NCI-H1930 (cell line): ENCODE measurements at places on chromosomes 2 and 18.

GRCh38 chr2:69255760-69256159, 131.3 kb downstream of the GFPT1 start:
- DNase-seq, result no peak

GRCh38 chr2:72415781-72416475, 268.3 kb upstream of the CYP26B1 start:
- no peak for DNase-seq

DNA sequence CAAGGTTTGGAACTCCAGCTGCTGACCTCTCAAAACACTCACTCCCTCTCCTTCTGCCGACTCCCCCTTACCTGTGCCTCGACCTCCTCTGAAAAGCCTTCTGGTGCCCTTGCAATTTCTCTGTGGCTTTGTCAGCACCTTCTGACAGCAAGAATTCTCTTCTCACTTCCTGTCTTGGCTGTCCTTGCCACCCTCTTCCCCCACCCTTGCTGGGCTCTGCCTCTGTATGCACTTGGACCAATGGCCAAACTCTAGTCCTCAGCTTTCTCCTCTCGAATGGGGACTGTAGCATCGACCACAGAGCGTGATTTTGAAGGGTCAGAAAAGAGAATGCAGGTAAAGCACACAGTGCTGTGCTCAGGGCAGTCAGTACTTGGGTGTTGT, 99.0 kb downstream of the HS1BP3 start:
- DNase-seq, result no peak

GRCh38 chr2:240189686-240190085, 49.2 kb upstream of the OTOS start:
- DNase-seq, result no peak

GRCh38 chr18:2906704-2907549, 60.1 kb downstream of the EMILIN2 start:
- DNase-seq, result no peak

- no peak for DNase-seq
Measured at GRCh38 chr2:204024503-204024902, 87.9 kb downstream of the ICOS start.
